IMR-90 (cell line): ENCODE measurements at places on chromosomes 2 and 18. TPM values are rescaled to one million over a fixed set of nuclear protein-coding genes. Genes with fewer than 3 reads are reported as not detected.

- peak; percentile 84 for DNase-seq
- H3K36me3 ChIP-seq = no peaks in the 10 kb centered on the region
- H3K27me3 ChIP-seq = no peaks in the 10 kb centered on the region
- H3K4me1 ChIP-seq = peaks cover 20% of the 10 kb centered on the region
These were observed 30.6 kb upstream of the RND3 start for GRCh38 chr2:150517951-150518680.

DNA sequence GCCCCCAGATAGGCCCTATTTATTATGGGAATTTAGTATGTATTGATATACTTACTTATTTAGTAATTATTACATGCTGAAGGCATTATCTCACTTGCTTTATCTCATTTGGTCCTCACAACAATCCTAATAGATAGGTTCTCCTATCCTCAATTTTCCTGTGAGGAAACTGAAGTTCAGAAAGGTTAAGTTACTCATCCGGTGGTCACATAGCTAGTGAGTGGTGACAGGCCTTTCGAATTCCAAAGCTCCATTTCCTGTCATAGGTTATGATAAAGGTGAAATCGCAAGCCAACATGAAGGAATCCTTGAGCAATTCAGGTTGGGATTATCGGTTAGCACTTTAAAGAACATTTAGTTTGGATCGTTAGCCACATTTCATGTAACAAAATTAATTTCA is 33.3 kb downstream of the NAB1 start:
- H3K4me1 ChIP-seq = peaks cover 2% of the 10 kb centered on the region; the same call in 1 of the 2 replicates
- no peaks in the 10 kb centered on the region for H3K27me3 ChIP-seq
- no peak overlapping the region for H3K27ac ChIP-seq
- no peak overlapping the region for H3K4me3 ChIP-seq
- H3K36me3 ChIP-seq = peaks cover 9% of the 10 kb centered on the region

Gene DLGAP1
- under 0.01 TPM in 1 of 2 replicates, not detected in the other for total RNA-seq

DNA sequence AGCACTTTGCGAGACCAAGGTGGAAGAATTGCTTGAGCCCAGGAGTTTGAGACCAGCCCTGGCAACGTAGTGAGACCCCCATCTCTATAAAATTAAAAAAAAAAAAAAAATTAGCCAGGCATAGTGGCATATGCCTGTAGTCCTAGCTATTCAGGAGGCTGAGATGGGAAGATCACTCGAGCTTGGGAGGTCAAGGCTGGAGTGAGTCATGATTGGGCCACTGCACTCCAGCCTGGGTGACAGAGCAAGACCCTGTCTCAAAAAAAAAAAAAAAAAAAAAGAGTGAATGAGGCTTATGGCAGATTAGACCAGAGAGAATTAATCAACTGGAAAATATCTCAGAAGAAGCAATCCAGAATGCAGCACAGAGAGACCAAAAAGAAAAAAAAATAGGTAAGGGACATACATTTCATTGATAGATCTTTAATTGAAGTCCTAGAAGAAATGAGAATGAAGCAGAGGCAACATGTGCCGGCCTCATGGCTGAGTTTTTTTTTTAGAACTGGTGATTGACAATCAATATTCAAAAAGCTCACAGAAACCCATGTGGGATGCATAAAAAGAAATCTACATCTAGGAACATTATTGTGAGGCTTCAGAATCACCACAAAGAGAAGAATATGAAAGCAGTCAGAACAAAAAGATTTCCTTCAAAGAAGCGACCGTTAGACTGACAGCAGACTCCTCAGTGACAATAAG is 32.2 kb upstream of the ELAC1 start:
- no peaks in the 10 kb centered on the region for H3K27me3 ChIP-seq
- no peaks in the 10 kb centered on the region for H3K4me1 ChIP-seq
- no peak for DNase-seq

- H3K4me3 ChIP-seq = no peak overlapping the region
- no peak overlapping the region for H3K27ac ChIP-seq
- H3K36me3 ChIP-seq = no peaks in the 10 kb centered on the region
- no peak for DNase-seq
- H3K27me3 ChIP-seq = no peaks in the 10 kb centered on the region
- H3K4me1 ChIP-seq = no peaks in the 10 kb centered on the region
These were observed 42.5 kb upstream of the ACADL start for GRCh38 chr2:210267698-210268097.

Gene DAW1
- 1.4 TPM in 2 replicates for total RNA-seq

GRCh38 chr2:25845843-25846505 is 32.3 kb downstream of the ASXL2 start:
- DNase-seq = peak; percentile 28
- peaks cover 6% of the 10 kb centered on the region for H3K36me3 ChIP-seq
- no peak overlapping the region for H3K4me3 ChIP-seq
- H3K4me1 ChIP-seq = peaks cover 6% of the 10 kb centered on the region; the same call in 1 of the 2 replicates

Gene AGAP1
- total RNA-seq = 11.7 and 15.1 TPM in 2 replicates

DNA sequence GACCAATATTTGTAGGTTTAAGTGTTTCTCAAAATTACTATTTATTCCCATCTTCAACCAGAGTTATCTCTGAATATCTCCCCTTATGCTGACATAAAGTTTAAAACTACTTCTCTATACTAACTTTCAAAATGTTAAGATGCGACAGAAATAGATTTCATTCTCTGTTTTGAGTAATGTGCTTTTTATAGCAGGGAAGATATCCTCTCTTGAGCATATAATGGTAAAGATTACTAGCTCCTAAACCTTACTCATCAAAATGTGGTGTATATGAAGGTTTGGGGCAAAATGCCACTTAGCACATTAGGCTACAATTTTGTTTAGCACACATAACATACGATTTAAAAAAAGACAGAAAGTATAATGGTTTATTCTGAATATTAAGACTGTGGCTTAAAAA is 54.4 kb downstream of the CWC22 start:
- peaks cover 12% of the 10 kb centered on the region for H3K36me3 ChIP-seq
- DNase-seq = no peak
- H3K4me1 ChIP-seq = no peaks in the 10 kb centered on the region
- H3K4me3 ChIP-seq = no peak overlapping the region
- H3K27ac ChIP-seq = no peak overlapping the region
- H3K27me3 ChIP-seq = no peaks in the 10 kb centered on the region

Gene KLHL41
- total RNA-seq = 0.18 and 0.28 TPM in 2 replicates

- H3K27ac ChIP-seq = no peak overlapping the region
- peak; percentile 24 for DNase-seq
- no peaks in the 10 kb centered on the region for H3K36me3 ChIP-seq
- H3K4me3 ChIP-seq = no peak overlapping the region
- peaks cover 3% of the 10 kb centered on the region for H3K27me3 ChIP-seq
These were observed 9.5 kb upstream of the KLHL29 start for GRCh38 chr2:23375448-23375847.
